GM12891 (cell line): ENCODE measurements at places on chromosomes 1 and 21.

DNA sequence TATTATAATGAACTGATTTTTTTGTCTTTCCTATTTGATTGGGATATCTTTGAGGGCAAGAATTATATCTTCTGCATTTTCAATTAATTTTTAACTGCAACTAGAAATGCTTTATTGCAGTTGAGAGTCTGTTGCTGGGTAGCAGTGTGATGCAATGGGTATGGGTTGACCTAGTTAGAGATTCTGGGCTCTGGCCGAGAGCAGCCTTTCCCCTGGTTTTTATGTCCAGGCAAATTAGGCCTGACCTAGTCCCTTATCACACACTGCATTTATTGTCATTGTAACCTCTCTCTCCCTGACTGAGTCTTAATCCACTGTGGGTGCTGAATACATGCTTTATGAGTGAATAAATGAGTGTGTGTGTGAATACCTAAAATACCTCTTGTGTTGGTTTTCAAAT lies 206.4 kb upstream of the PTGFR start:
- DNase-seq = no peak

DNA sequence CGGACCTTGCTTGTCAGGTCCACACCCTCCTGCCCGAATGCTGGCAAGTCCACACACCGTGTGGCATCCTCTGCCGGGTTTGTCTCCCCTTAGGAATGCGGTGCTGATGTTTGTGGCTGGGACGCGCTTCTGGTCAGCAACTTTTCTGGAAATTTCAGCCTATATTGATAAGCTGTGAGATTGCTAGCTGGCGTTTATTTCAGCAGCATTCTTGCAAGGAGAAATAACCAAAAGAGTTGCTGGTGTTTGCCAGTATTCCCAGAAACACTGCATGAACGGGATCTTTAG lies 601 bp downstream of the CEPT1 start:
- DNase-seq = no peak

GRCh38 chr1:154191990-154192461 lies at the start of gene TPM3:
Gene TPM3 (minus strand): TSS chr1:154192100. CDS start chr1:154192018, 82 bp downstream.
- no peak for DNase-seq

- no peak for DNase-seq
These were observed 19.1 kb downstream of the SLC25A33 start for GRCh38 chr1:9558271-9558945.

- no peak for DNase-seq
These were observed 639.5 kb downstream of the MATN1 start for GRCh38 chr1:30083800-30084464.
